ENCODE measurements at places on chromosomes 6 and 20.

DNA sequence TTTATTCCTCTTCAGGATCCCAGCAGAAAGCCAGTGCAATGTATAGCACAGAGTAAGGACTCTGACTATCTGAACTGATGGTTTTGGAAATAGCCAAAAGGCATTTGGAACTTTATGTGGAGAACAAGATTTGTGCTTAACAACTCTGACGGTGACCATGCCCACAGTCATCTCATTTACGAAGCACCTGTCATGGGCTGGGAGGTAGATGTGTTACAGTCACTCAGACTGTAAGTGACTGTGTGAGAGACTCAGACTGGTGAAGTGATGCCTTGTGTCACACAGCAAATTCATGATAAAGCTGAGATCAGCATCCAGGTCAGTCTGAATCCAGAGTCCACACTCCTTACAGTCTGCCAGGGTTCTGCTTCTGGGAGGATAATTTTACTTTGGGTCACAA is 23.9 kb upstream of the FAM83C start:
- DNase-seq, result no peak

DNA sequence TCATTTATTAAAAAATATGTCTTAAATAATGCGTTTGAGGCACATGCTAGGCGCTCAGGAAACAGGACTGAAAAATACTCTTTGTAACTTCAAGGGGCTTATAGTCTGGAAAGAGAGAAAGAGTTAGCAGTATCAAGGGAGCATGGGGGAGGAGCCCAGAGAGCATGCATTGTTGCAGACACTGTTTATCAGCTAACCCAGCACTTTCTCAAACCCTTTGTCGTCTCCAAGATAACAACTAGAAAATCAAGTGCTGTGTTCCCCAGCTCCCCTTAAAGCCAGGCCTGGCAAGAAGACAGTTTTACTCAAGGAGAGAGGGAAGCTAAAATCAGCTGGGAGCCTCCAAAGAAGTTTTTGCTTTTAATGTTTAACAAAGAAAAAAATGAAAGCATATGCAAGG is 98.4 kb downstream of the PERP start:
- no peak for DNase-seq

DNA sequence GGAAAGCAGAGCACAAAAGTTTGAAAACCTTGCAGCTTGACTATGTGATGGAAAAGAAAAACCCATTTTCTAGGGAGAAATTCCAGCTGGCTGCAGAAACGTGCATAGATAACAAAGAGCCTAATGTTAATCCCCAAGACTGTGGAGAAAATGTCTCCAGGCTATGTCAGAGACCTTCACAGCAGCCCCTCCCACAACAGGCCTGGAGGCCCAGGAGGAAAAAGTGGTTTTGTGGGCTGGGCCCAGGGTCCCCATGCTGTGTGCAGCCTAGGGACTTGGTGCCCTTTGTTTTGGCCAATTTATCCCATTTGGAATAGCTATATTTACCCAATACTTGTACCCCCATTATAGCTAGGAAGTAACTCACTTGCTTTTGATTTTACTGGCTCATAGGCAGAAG is 484.1 kb upstream of the HTR1E start:
- no peak for DNase-seq

DNA sequence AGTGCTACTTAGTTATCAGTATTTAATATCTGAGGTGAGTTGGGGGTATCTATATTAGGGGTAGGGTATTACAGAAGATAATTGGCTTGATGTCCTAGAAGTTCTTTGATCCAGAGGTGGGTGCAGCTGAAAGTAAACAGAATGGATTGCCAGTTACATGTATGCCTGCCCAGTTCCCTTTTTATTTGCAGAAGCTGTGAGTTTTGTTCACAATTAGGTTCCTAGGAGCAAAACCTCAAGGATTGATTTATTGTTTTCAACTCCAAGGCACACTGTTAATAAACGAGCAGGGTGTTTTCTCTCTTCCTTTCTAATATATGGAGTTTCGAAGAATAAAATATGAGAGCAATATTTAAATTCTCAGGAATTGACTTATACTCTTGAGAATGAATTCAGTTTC is 129.0 kb downstream of the SULF2 start:
- DNase-seq, result no peak
